ENCODE measurements at places on chromosomes 2 and 18. TPM values are rescaled to one million over a fixed set of nuclear protein-coding genes. Genes with fewer than 3 reads are reported as not detected.

DNA sequence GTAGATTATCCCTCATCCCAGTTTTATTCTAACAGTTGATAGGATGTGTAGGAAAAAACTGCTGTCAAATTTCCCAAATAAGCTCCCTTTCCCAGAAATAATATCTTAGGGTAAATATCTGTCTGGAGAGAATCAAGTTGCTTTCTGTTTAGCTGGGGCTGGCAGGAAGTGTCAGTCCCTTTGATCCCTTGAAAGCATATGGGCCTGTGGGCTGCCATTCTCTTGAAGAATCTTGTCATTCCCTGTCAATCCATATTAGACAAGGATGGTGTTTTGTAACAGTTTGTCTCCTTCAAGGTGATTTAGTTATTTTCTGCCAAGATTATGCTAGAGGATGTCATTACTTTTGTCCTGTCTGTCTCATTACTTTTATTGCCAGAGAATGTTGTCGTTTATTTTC lies 37.1 kb upstream of the UBE2E3 start:
- DNase-seq, result no peak

DNA sequence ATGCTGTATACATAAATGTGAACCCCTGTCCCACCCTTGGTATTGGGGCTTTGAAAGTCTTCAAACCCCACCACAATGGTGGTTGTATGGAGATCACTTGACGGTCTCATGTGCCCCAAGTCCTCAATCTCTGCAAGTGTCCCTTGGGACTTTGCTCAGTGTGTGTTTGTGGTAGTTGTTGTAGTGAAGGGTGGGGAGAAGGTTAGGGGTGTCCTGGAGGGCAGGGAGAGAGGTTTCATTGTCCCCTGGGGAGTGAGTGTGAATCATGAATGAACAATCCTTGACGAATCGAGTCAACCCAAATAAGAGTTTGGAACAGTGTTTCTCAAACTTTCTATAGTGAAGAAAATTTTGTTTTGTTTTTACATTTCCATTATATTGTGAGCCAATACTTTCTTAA lies 28.1 kb downstream of the COL4A3 start:
- DNase-seq, result no peak

- no peak for DNase-seq
These were observed 808.5 kb downstream of the CPS1 start for GRCh38 chr2:211364911-211365310.

DNA sequence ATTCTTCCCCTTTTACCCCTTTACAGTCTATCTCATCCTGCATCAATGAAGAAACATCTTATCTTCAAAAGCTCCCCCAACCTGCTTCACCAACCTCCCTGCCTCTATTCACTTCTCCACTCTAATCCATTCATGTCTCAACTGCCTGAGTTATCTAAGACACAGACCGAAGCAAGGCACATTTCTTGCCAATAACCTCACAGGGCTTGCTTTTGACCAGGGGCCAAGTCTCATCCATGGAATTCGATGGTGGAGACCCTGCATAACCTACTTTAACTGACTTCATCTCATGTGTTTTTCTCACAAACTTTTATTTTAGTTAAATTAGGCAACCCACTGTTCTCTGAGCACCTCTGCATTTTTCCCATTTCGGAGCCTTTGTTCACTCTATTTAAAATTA lies 69.7 kb downstream of the MYCN start:
- DNase-seq, result no peak

- DNase-seq, result no peak
These were observed 238.7 kb downstream of the SH3RF3 start for GRCh38 chr2:109367683-109368082.

Gene C18orf63
- total RNA-seq, result not detected
